Activated CD8-positive, alpha-beta memory T cell treated with anti-CD3 and anti-CD28 coated beads for 1 hour (primary cell): ENCODE measurements at places on chromosomes 6 and 20.

DNA sequence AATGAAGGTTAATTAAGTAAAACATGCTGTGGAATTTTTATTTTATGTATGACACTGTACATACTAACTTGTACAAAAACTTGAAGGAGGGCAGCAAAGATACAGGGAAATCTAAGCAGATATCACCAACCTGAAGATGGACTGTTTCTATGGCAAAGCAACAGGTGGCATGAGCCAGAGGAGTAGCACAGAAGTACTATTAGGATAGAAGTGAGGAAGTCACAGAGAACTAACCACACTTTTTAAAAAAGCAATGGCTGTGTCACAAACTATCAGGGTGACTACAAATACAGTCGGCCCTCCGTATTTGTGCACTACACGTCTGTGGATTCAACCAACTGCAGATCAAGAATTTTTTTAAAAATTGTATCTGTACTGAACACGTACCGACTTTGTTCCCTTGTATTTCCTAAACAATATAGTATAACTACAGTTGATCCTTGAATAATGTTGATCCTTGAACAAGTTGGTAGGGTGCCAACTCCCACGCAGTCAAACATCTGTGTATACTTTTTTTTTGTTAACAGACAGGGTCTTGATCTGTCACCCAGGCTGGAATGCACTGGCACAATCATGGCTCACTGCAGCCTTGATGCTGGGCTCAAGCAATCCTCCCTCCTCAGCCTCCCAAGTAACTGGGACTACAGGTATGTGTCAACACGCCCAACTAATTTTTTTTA, 61.0 kb downstream of the NUDT3 start:
- no peak for DNase-seq

GRCh38 chr6:25454136-25454535, 175.0 kb downstream of the CARMIL1 start:
- DNase-seq = no peak

DNA sequence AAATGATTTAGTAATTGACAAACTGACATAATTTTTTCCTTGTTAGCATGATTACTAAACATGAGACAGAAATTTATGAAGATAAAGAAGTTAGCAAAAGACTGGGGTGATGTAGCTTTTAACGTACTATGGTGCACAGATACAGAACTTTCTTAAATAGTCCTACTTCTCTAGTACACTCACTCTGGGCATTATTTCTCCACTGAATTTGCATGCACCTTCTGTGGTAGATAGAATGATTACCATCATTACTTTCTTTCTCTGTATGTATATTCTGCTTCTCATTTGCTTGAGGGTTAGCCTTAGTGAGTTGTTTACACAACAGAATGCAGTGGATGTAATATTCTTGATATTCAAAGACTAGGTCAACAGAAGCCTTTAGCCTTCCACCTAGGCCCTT, 173.1 kb upstream of the EPHA7 start:
- DNase-seq = no peak

DNA sequence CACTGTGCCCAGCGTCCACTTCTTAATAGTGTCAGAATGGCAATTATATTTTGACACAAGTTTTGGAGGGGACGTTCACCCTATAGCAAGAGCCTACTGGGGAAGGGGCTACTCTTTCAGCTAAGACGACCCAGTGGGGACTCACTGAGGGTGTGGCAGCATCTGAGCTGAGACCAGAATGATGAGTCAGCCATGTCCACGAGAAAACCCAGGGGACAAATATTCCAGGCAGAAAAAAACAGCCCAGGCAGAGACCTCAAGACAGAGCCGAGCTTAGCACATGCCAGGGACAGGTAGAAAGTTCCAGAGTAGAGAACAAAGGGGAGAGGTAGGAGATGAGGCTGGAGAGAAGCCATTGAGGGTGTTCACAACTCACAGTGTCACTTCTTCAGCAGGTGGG, 11.2 kb downstream of the CNBD2 start:
- DNase-seq = no peak

DNA sequence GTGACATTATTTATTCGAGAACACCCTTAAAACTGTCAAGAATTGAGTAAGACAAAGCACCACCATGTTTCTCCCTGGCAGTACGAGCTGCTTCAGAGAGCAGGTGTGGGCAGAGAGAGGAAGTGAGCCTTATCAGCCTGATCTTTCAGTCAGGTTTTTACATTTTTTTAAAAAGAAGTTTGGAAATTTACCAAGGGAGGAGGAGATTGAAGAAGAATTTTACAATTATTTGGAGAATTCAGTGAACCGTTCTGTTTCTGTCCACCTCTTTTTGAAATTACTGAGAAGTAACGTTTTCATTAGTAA, 75.5 kb downstream of the ZDHHC14 start:
- DNase-seq = no peak

GRCh38 chr6:99560668-99561067, 7.8 kb downstream of the CCNC start:
- DNase-seq = no peak

DNA sequence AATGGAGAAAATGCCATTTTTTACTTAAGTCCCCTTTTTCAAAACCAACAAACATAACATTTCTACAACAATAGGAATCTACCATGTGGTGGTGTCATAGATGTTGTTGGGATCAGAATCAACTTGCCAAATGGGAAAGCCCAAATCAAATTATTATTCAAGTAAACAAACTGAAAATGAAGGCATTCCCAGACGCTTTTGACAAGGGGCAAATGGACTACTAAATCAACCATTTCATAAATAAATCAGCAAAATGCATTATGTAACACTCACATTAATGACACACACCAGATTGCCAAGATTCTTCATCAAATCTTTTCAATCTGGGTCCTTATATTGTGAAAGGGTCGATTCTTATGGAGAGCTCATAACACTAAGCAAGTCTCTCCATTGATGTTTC, 375.6 kb downstream of the KIF16B start:
- DNase-seq = no peak

DNA sequence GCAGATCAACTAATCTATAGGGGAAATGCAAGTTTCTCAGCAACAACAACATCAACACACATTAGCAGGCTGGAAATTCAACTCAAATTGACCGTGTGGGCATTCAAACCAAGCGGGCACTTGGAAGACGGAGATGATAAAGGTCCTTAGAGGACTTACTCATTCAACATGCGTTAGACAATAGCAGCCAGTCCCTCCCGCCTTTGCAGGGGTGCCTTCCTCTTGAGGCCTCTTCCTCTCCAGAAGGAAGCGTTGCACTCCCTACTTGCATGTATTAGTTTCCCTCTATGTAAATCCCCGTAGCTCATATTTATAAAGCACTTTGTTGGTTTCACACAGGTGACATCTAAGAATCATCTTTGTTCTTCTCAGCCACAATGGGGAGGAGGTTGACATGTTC, 300.8 kb upstream of the STXBP5 start:
- no peak for DNase-seq

- no peak for DNase-seq
These were observed 12.1 kb downstream of the DEF6 start for GRCh38 chr6:35309611-35310264.

DNA sequence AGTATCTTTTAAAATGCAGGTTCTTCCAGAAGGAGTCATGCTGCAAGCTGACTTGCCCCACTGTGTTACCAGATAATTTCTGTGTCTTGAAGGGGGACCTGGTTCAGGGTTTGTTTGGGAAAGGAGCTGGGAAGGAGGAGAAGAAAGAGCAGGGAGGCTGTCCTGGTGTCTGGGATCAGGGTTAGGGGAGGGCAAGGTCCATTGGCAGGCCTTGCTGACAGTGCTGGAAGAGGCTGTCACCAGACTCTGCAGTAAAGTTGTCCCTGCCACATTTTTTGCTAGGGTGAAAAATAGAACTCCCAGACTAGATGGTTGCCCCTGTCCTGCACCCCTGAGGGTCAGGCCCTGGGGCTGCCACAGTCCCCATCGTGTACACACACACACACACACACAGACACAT, 14.9 kb downstream of the GLP1R start:
- no peak for DNase-seq

DNA sequence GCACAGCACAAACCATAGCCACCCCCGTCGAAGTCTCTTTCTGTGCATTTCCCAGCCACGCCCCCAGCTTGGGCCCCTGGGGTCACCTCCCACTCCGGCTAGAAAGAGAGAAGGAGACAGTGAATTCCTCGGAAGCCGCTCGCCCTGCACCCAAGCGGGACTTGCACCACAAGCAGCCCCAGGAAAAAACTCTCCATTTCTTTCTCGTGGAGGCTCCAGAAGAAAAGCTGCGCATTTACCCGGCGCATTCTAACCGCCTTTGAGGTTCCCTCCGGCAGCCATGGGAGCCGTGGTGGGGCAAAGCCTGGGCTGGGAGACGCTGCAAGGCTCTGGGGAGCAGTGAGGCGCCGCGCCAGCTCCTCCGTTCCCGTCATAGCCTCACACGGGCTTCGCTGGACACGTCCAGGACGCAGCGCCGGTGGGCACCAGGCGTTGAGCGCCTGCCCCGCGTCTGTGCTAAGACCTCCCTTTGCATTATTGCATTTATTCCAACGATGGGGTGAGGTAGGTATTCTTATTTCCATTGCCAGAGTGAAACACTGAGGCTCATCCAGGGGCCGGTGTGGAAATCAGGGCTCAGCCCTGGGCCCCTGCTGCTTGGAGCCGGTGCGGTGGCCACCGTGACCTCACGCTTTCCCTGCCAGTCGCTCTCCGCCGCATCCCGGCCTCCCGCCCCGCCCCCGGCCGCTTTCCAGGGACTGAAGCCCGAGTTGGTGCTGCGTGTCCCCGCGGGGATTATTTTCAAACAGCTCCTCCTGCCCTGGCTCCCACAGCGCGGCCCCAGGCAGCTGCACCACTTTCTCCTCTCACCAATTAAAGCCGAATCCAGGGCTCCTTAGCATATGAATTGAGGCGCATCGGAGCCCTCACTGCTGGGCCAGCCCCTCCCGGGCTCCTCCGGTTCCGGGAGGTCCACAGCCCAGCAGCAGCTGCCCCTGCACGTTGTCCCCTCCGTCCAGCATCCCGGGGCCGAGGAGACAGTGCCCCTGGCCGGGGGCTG, 148.3 kb upstream of the AFDN start:
- no peak for DNase-seq

DNA sequence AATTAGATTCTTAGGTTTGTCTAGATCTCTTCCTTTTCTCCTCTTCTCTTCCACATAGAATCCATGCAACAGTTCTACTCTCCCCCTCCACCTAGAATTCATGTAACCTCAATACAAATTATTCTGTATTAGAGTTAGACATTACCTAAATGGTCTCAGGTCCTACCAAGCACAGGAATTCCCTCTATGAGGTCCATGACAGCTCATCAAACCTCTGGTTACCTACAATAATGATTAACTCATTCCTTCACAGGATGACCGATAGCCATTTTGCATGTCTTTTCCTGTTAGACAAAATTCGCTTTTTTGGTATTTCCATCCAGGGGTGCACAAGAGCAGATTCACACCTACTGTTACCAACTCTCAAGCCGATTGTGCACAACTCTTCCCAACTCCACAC, 27.4 kb upstream of the BMP2 start:
- no peak for DNase-seq

GRCh38 chr6:31680226-31681134, at the start of gene LY6G5C:
LY6G5C (minus strand) TSS chr6:31681067; CDS start chr6:31680373, 694 bp downstream.
- no peak for DNase-seq

DNA sequence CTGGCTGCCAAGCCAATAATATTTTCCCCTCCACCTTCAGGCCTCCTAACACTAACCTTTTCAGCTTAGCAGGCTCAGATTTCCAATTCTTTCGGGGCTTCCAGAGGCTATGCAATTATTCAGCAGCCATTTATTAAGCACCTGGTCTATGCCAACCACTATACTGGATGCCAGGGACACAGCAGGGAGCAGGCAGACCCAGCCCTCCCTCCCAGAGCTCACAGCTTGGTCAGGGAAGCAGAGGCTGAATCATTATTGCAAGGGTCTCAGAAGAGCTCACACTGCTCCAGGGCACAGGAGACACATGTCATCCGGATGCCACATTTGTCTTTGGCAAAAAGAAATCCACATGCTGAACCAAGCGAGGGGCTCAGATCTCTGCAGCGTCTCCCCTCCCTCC, 1.3 kb downstream of the BPIFB1 start:
- DNase-seq = no peak

DNA sequence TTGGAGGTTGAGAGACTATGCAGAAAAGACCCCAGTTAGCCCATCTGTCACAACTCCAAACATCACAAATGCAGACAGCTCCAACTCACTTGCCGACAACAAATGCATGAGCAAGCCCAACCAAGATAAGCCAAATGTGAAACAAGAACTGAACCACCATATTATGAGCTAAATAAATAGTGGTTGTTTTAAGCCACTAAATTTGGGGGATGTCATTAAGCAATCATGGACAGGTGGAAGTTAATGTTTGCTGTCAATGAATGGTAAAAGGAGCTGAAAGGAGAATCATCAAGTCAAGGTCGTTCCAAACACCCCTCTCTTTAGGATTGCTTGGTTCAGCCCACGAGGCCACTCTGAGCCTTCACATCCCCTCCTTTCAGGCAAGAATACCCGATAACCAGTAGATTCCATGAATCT, 71.2 kb upstream of the PLCB4 start:
- no peak for DNase-seq

GRCh38 chr6:13384506-13384905, 56.2 kb upstream of the TBC1D7 start:
- no peak for DNase-seq

DNA sequence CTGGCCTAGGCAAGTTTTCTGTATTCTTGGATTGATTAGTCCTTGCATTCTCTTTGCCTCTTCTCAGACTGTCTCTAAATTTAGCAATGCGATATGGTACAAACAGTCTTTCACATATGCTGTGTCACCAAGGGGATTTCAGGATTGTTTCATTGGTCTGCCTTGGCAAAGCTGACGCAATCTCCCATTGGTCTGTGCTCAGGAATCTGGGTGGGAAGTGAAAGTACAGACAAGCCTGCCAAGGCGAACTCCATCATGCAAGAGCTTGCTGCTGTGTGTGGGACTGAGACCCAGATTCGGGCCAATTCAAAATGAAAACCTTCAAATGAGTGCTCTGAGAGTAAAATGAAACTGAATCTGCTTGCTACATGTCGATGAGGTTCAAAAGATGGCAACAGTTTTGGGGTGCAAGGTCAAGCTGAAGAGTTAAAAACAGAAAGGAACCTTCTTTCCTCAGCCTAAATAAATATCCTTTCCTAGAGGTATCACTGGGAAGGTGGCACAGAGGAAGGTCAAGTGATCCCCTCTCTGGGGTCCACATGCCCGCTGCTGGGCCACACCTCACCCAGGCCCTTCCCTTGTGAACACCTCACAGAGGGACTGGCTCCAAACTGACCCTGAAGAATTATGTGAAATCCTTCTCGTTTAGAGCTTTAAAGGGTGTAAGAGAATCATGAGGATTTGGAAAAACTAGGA, 198.8 kb upstream of the PREP start:
- DNase-seq = no peak
